ENCODE measurements at places on chromosomes 1 and 21. TPM values are rescaled to one million over a fixed set of nuclear protein-coding genes. Genes with fewer than 3 reads are reported as not detected.

The GREM2 gene
- polyA plus RNA-seq = not detected

The C1orf116 gene
- 0.28 TPM for polyA plus RNA-seq

The FCGR1A gene
- 2.7 TPM for polyA plus RNA-seq

The HES3 gene
- not detected for polyA plus RNA-seq

The LIPI gene
- polyA plus RNA-seq = not detected

The NEXN gene
- polyA plus RNA-seq = 430 TPM

The CLCN6 gene
- 10.2 TPM for polyA plus RNA-seq

The SIK1 gene
- 5.7 TPM for polyA plus RNA-seq

The MYOC gene
- polyA plus RNA-seq = 2.3 TPM

The FALEC gene
- polyA plus RNA-seq = 0.18 TPM

DNA sequence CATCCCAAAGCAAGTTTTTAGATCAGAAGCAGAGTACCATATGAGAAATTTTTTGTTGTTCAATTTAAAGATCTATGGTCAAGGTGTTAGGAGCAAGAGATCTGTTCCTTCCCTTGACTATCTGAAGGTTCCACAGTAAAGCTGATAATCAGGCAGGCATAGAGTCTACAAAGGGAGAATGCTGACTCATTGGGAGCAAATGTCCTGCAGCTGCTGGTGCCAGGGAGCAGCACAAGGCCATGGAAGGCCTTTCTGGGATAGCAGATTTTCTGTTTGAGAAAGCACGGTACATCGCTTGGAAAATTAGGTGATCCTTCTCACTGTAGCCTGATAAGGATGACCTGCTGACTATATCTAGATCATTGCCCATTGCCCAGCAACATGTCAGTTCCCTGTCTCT is 210.1 kb upstream of the C1orf87 start:
- DNase-seq = no peak

DNA sequence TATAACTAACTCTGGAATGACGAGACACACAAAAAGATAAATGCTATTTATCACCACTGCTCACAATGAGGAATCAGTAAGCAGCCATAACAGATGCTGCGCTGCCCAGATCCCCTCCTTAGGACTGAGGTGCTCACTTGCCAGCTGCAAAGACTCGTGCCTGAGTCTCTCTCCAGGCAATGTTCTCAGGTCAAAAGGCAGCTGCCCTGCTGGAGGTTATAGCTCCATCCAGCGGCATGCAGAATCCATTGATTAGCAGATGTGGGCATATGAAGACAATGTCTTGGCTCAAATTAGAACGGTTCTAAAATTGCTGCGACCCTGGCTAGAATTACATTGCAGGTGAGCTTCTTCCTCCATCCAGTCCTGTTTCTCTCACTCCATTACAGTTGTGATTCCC is 328.2 kb upstream of the CHRM3 start:
- DNase-seq = no peak

DNA sequence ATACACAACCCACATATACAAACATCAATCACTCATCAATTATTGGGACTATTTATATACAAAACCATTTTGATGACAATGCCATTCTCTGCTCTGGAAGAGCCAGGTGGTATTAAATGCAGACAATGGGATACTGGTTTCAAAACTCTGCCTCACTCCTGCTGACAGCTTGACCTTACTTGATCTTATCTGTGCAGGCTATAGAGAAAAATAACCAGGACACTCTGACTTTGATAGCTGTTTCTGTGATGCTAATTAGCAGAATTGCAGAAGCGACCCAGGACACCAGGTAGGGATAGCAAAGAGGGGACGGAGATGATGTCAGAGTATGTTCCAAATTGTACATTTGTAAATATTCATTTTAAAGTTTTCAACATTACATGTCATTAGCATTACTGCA is 89.5 kb downstream of the OLFM3 start:
- no peak for DNase-seq

DNA sequence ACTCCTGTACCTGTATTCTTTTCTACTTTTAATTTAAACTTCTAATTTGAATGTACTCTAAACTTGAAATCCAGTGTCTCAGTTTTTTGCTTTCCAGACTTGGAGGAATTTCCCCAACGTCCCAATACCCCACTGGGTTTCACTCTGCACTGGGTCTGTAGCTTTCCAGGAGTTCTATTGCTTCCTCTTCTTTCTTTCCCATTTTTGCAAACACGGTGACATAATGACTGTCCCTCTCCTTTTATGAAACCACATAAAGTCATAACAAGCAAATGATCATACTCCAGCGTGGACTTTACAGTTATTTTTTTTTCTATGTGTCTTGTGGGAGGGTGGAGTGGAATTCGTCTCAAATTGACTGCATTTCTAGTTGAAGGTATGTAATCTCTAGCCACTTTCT is 97.1 kb downstream of the FASLG start:
- DNase-seq = no peak

DNA sequence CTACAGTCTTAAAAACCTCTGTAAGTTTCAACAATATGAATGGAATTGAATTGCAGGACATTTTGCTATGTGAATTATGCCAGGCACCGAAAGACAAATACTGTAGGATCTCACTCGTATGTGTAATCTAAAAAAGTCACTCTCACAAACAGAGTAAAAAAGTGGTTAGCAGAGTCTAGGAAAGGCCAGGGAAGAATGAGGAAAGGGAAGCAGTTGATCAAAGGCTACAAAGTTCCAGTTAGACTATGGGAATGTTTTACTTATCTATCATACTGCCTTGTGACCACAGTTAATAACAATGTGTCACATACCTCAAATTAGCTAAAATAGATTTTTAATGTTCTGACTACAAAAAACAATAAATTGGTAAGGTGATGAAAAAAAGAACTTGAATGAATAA is 565.4 kb upstream of the BRINP3 start:
- no peak for DNase-seq

GRCh38 chr1:8171751-8172464 is 145.8 kb upstream of the ERRFI1 start:
- no peak for DNase-seq

DNA sequence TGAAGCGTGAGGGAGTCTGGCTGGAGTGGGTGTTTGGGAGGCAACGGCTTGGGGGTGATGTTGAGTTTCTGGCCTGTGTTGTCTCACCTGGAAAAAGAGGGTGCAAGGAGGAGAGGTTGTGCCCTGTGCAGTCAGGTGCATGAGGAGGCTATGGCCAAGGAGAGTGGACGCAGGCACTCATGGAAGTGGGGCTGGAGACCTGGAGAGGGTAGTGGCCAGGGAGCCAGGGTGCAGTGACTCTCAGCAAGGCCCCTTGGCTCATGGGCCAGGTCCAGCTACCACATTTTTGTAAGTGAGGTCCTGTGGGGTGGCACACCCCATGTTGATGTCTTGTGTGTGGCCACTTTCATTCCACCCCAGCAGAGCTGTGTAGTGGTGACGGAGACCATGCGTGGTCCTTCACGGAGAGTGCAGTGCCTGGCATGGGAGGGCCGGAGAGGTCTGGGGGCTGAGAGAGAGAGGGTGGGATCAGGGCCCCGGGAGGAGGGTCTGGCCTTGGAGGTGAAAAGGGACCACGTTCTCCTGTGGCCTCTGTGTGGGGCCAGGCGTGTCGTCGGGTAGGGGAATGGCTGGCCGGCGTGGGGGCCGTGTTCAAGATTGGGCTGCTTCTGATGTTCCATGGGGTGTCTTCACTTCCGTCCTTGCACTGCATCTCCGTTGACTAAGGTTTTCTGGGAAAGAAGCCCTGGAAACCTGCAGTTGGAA is 6.1 kb downstream of the SNAP47 start:
- no peak for DNase-seq

GRCh38 chr1:84379917-84380180 is 18.4 kb upstream of the DNASE2B start:
- no peak for DNase-seq

DNA sequence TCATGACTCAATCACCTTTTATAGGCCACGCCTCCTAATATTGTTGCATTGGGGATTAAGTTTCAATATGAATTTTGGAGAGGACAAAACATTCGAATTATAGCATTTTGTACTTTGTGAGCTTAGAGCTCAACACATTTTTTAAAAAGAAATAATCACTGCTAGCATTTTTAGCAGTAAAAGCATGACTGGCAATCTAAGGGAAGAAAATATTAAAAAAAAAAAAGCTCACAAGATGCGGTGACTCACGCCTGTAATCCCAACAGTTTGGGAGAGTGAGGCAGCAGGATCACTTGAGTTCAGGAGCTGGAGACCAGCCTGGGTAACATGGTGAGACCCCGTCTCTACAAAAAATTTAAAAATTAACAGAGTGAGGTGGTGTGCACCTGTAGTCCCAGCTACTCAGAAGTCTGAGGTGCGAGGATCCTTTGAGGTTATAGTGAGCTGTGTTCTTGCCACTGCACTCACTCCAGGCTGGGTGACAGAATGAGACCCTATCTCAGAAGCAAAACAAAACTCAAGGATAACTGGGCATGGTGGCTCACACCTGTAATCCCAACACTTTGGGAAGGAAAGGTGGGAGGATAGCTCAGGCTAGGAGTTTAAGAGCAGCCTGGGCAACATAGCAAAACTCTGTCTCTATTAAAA is 28.8 kb upstream of the DIPK1A start:
- no peak for DNase-seq

DNA sequence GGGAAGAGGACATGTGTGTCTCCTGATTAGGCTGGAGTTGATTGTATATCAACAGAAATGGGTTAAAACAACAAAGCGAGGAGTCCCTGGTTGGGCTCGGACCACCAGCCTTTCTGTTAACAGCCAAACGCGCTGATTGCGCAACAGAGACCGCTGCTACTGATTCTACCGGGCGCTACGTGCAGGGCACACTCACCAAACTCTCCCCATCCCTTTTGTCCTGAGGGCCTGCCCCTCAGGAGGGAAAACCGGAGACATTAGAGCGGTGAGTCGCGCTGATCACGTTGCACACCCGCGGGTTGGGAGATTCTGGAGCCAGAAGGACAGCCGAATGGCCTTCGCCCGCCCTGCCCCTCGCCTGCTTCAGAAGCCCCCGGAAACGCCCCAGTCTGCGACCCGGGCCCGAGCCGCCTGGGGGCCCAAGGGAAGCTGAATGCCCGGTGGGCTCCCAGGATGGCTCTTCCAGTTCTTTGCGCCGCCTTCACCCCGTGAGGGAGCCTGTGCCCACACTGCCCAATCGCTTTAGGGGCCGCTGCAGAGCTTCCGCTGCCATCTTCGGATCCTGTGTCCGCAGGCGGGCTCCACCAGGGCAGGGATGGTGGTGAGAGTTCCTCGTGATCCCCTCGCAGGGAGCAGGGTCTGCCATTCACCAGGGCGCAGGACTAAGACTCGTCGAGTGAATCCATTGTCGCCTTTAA is 165.4 kb upstream of the NBPF11 start:
- no peak for DNase-seq

DNA sequence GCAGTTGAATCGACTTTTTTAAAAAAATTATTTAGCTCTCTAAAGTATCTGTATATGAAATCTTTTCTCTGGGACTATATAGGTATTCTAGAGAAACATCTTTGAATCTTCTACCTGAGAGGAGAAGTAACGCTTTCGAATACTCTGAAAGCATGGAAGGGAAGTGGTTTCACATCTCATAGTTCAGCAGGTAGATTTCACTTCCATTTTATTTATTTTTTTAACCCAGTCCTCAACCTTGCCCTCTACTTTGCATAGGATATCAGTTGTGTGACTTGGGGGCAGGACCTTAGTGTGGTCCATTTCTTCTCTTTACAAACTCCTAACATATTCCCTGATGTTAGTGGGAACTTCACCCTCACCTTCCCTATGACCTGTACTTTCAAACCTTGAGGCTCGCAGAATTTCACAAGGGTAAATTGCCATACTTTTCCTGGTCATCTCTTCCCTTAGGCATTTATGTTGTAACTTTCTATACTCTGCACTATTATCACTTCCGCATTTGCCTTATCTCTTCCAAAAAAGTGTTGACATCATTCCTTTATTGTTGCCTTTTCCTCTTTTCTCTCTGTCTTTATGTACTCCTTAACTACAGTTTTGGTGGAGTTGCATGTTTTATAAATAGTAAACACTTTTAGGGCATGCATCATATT is 1208.5 kb upstream of the ADGRL4 start:
- no peak for DNase-seq

GRCh38 chr1:218983433-218983832 is 190.2 kb upstream of the LYPLAL1 start:
- DNase-seq = no peak

DNA sequence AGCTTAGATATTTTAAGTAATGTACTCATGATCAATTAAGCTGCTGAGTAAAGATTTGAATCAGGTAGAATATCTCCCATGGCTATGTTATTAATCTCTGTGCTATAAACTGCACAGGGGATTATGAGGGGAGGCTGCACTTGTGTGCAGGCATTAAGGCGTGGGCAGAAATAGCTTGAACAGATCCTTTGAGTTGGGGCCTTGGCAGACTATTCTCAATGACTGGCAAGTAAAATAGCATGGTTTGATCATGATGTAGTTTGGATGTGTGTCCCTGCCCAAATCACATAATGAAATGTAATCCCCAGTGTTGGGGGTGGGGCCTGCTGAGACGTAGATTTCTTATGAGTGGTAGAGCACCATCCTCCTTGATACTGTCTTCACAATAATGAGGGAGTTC is 220.3 kb downstream of the PLPP3 start:
- no peak for DNase-seq

DNA sequence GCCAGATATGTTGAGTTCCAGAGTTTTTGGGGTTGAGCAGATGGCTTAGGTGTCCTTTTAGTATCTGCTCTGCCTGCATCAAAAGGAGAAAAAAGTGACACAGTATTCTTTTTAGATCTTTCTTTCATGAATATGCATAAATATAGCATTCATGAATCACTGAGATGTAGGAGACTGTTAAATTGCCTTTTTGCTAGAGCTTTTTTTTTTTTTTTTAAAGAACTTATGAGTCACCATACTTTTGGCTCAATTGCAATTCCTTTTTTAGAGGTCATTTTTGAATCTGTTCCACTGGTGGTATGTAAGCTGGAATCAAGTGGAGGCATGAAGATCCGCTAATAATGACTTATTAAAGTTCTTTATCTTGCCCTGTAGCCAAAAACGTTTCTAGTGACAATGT is 480.9 kb upstream of the ZRANB2 start:
- no peak for DNase-seq

GRCh38 chr1:11893907-11894251 is 32.3 kb downstream of the KIAA2013 start:
- peak; percentile 72 for DNase-seq

DNA sequence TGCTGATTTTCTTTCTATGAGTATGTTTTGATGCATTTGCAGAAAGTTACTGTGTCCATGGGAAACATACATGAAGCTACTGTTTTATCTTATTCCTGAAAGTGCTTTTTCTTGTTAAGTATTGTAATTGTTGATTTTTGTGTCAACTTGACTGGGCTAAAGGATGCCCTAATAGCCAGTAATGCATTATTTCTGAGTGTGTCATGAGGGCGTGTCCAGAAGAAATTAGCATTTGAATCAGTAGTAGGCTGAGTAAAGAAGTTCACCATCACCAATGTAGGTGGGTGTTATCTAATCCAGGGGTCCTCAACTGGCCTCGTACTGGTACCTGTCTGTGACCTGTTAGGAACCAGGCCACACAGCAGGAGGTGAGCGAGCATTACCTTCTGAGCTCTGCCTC is 760.2 kb downstream of the PLA2G4A start:
- DNase-seq = no peak

GRCh38 chr1:108114033-108114599 is 86.0 kb downstream of the SLC25A24 start:
- DNase-seq = no peak

All from heart left ventricle (tissue), 16 donors.